ENCODE measurements at places on chromosomes 3 and 15. TPM values are rescaled to one million over a fixed set of nuclear protein-coding genes. Genes with fewer than 3 reads are reported as not detected.
A peak's percentile ranks its signal among the peaks of the same experiment; 100 is the strongest.

Gene NR2C2
- 17.8 TPM for total RNA-seq

Gene TGM4
- 0.05 TPM for total RNA-seq

Gene FILIP1L
- total RNA-seq: 27.0 TPM

Gene SPSB4
- 0.05 TPM for total RNA-seq

Gene RBM5
- 84.6 TPM for total RNA-seq

GRCh38 chr3:97835761-97836160, 13.9 kb downstream of the CRYBG3 start:
- DNase-seq: no peak

GRCh38 chr15:64824929-64825430, 467 bp downstream of the PIF1 start:
- no peak for DNase-seq

DNA sequence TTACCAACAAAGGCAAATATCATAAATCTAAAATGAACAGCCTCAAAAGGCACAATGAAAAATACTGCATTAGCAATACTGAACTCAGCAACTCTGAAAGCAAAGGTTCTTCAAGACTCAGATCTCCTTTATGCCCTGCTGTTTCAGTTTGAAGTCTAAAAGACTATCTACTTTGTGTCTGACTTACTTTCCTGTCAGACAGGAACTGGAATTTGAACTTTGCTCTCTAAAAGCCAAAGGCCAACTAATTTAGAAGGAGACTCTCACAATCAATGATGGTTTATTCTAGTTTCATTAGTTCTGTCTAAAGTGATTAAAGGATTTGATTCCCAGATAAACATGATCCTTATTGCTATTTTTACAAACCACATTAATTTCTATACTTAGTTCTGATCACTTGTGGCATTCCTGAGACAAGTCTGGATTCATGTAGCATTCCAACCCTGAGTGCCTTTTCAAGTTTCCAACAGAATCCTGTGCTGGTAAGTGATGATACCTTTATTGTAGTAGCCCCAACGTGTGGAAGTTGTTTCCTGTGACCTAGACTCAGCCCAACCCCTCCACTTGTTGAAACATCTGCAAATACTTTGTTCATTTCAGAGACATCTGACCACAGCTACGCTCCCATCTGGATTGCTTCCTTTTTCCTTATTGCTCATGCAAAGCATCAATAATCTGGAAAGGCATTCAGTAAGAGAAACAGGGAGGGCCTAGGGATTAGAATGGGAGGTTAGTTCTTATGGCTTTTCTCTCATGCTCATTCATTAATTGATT, 14.9 kb upstream of the LEKR1 start:
- DNase-seq: no peak

GRCh38 chr15:41490355-41490754, 3.3 kb upstream of the ITPKA start:
- DNase-seq: peak; percentile 82

GRCh38 chr3:146575636-146576035, 29.5 kb downstream of the PLSCR5 start:
- DNase-seq: no peak

DNA sequence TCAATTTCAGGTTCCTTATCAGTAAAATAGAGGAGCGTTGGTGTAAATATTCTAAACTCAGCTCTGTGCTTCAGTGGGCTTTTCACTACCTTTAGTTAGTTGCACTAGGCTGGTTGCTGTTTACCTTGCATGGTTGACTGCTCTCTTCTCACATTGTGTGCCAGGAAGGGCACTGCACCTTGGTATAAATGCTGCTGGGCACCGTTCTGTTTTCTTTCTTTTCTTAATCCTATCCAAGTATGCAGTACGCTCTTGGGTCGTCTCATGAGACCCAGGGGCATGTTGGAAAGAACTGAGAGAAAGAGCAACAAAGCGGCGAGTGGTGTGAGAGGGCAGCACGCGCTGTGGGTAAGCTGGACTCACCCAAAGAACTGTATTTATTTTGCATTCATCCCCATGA, 22.4 kb downstream of the KCNMB2 start:
- DNase-seq: no peak

DNA sequence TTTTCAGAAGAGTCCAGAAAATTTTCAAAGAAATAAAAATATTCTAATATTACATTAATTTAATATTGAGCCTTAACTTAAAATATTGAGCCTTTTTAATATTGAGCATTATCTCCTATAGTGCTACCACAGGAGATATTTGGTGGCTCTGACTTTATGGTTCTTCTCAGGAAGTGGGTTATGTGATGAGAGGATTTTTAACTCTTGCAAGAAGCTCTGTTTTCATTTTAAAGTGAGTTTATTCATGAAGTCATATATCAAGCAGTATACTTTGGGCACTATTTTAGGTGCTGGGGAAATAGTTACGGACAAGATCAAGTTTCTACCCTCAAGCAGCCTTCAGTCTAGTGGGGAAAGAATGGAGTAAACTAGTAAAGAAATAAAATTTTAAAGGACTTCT, 13.4 kb upstream of the MBNL1 start:
- DNase-seq: no peak

DNA sequence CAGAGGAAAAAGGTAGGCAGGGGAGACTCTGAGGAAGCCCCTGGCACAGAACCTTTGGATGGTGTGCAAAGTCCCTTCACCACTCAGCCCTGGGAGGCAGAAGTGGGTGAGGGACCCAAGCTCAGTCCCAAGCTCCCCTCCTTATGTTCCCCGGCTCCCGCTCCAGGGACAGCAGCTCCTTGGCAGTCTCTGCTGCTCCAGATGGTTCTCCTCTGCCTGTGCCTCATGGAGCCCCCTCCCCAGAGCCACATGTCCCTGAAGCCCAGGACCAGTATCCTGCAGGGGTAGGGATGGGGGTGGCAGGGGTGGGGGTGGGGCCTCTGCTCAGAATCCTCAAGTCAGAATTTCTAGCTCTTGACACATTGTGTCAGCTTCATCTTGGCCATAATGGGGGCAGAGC, 8.0 kb upstream of the CAMKV start:
- no peak for DNase-seq
